ENCODE measurements at places on chromosomes 12 and 14.

DNA sequence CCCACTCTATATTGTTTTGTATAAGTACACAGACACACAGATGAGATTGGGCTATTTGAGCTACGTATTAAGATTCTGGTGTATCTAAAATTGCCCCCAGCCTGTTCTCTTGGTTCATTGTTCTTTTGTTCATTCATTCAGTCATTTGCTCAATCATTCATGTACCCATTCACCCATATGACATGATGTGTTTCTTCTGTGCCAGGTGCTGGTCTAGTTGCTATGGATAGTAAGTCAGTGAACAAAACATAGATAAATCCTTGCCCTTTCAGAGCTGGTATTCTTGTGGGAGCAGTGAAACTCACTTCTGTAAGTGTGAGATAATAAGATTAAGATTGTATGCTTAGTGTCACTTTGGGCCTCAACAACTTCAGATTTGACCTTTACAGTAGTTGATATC lies 191.3 kb downstream of the TMTC2 start:
- no peak for DNase-seq

DNA sequence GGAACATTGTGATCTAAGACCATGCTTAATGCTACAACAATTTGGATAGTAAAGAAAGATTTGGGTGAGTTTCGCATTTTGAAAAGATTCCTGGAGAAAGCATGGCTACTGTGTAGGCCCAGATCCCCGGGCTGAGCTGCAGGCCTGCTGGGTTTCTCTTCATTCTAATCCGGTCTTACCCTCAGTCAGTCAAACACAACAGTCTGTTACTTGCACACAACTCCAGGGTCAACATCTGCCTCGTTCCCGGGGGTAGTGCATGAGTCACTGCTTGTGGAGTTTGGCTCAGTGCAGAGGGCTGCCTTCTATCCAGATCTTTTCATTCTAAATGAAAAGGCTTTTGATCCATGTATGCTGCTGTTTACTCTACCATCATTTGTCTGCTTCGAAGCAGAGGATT lies 60.4 kb upstream of the SEL1L start:
- DNase-seq: no peak

GRCh38 chr12:46674800-46675199 lies 151.0 kb downstream of the SLC38A4 start:
- no peak for DNase-seq

GRCh38 chr12:71682466-71682865 lies 3.4 kb upstream of the TMEM19 start:
- DNase-seq: no peak

DNA sequence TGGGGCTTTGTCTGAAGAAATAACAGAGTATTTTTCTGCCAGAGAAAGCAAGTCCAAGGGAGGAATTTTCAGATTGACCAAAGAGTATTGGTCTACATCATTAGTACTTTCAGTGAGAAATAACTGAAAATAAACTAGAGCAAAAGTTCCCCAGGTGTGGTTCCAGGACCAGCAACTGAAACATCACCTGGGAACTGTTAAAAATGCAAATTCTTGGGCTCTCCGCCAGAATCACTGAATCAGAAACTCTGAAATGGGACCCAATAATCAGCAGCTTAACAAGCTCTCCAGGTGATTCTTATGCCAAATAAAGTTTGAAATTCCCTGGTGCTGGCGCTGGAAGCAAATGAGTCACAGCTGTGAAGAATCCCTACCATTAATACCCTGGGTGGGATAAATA lies 52.1 kb downstream of the EIF2S3B start:
- DNase-seq: no peak

GRCh38 chr14:102629011-102629444 lies 36.6 kb downstream of the RCOR1 start:
- DNase-seq: no peak

DNA sequence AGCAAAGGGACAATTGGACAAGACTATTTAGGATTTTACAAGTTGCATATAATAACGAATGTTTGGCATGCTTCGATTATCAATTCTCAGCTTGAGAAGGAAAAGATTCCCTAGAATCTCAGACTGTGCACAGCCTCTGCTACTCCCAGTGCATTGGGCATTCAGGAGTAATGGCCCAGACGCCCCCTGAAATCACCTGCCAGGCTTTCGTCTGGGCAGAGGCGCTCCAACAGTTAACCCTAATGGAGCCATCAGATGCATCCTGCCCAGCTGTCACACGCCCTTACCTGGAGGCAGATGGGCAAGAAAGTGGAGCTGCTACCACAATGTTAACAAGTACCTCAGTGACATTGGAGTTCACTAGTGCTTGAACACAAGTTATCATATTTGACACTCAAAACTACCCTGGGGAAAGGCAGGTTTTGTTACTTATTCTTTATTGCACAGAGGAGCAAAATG lies 927 bp upstream of the LRP6 start:
- DNase-seq: peak; percentile 8

- no peak for DNase-seq
These were observed 89.9 kb upstream of the RFX4 start for GRCh38 chr12:106492857-106493256.

DNA sequence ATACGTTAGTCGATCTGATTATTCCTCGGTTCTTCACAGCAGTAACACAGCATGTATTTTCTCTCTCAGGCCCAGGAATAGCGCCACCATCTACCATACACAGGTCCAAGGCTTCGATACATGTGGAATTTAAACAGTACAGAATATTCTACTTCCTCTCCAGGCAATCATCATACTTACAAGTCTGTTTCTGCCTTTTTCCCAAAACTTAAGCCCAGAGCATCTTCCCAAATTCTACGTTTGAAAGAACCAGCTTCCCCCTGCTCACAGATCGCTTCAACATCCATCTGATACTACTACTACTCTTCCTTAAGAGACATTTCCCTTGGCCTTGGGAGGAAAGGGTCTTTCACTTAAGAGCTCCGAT lies 626 bp downstream of the TXNDC16 start:
- DNase-seq: no peak

- no peak for DNase-seq
These were observed 20.8 kb upstream of the P2RX4 start for GRCh38 chr12:121189131-121189530.

GRCh38 chr12:40614923-40615322 lies 77.3 kb upstream of the CNTN1 start:
- no peak for DNase-seq

DNA sequence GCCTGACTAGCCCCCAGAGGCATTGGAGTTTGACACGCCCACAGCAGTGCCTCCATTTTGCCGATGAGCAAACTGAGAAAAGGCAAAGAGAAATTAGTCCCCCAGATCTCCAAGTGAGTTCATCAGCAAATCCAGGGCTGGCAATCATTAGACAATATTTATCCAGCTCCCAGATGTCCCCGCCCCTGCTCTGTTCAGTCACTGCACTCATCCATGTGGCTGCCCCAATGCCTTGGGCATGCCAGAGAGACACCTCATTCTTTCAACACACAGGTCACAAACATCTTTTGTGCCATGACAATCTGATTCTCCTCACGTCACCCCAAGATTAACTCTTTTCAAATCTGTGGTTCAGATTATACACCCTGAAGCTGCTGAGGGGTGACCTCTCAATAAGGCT lies 43.5 kb downstream of the DPF3 start:
- DNase-seq: no peak

- DNase-seq: no peak
These were observed 56.0 kb downstream of the CLMN start for GRCh38 chr14:95263527-95264231.

- DNase-seq: no peak
These were observed 32.1 kb upstream of the ARID2 start for GRCh38 chr12:45697371-45697770.

DNA sequence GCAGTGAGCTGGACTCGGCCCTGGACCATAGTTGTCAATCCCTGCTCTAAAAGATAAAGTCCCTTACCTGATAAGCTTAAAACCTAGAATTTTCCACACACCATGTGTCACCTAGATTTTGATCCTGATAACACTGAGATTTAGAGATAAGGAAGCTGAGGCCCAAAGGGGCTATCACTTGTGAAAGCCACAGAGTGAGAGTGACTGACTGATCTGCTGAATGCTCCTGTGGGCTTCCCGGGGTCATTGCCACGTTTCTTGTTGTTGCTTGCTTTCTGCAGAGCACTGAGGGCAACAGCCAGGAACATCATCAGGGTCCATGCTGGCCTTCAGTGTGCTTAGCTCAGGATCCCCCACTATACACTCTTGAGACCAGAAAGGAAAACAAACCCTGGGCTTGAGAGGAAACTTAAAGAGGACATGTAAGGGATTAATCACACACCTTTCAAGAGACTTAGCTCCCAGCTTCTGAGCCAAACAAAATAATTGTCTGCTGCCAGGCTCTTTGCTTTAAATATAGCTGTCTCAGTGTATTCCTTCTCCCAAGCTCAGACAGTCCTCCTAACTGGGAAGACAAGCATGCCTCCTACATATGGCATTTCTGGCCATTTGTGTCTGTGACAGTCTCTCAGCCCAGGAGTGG lies 82.6 kb upstream of the ARHGAP5 start:
- no peak for DNase-seq

GRCh38 chr14:68159701-68160633 lies 340.4 kb downstream of the RAD51B start:
- DNase-seq: no peak

- DNase-seq: no peak
These were observed 41.3 kb downstream of the NTF3 start for GRCh38 chr12:5473076-5473782.

DNA sequence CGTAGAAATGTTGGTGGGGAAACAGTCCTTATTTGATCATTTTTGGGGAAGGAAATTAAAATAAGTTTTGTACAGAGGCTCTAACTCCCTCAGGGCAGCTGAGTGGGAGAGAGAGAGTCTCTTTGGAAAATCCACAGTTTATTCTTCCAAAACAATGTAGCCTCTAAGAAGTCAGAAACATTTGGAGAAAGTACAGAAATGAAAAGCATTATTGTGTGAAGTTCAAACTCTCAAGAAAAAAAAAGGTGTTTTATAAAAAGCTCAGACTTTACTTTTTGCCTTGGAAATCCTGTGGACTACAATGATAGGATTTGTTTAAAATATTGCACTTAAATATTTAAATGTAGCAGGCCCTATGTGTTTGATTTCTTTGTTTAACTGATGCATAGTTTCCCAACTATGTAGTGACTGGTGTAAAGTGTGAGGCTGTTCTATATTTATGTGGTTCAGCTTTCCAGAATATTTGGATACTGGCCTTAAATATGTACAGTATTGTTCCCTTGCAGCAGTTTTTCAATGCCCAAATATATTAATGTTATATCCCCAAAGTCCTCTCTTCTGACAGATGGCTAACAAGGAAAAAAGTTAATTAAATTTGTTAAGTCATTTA lies 82.0 kb upstream of the OTOGL start:
- no peak for DNase-seq

GRCh38 chr12:31337952-31338351 lies 12.0 kb upstream of the SINHCAF start:
- no peak for DNase-seq

DNA sequence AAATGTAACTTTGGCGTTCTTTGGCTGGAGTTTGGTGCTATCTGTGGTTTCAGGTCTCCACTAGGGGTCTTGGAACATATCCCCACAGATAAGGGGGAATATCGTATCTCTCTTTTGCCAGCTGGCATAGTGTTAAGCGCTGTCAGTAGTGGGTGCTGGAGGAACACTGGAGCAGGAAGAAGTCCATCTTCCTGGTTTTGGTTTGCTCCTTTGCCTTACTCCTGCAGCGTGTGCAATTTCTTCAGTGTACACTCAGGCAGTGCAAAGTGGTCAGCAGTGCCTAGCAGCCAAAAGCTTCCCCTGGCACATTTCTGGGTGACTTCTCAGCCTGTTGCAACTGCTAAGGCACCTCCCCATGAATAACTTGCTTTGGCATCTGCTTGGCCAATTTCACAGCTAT lies 11.7 kb upstream of the RIPK3 start:
- DNase-seq: no peak

- no peak for DNase-seq
These were observed 322.4 kb downstream of the PDZRN4 start for GRCh38 chr12:41510470-41510869.

GRCh38 chr12:51186465-51187085 lies 13.6 kb upstream of the TFCP2 start:
- DNase-seq: no peak

DNA sequence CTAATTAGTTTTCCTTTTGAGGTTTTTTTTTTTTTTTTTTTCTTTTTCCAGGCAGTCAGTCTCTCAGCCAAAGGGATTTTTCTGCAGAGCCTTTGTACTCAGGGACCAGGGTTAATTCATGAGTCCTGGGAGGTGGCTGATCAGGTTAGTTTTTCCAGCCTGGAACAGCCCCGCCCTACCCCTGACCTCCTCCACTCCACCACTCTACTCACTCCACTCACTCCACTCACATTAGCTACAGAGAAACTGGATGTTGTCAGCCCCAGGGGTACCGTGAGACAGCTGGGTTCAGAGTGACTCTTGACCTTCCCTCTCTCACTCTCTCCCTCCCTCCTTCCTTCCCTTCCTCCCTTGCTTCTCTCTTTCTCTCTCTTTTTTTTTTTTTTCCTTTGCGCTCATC lies 161.0 kb downstream of the CRADD start:
- no peak for DNase-seq

DNA sequence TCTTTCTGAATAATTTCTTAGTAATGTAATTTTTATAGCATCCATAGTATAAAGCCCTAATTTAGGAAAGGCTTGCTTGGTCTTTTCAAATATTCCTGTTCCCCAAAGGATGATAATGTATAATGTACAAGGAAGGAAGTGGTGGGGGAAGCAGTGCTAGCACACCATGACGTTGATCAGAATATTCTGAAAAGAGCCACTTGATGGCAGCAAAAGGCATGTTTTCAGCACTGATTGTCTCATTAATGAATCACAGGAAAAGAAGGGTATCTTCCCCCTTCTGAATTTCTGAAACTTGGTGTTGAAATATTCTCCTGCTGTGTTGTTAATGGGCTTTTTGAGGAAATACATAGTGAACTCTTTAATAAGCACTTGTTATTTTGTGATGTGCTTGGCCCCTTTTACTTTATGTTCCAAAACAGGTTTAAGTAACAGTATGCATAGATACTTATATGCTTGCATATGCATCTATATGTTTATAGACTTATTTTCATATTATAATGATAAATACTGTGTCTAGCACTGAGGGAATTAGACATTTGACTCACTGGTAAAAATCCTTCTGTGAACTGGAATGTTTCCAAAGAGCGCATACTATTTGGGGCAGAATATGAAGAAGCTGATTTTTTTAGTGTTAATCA lies 122.0 kb downstream of the TMEM117 start:
- peak; percentile 36 for DNase-seq

GRCh38 chr14:49494836-49495235 lies 91.3 kb downstream of the RPS29 start:
- no peak for DNase-seq

DNA sequence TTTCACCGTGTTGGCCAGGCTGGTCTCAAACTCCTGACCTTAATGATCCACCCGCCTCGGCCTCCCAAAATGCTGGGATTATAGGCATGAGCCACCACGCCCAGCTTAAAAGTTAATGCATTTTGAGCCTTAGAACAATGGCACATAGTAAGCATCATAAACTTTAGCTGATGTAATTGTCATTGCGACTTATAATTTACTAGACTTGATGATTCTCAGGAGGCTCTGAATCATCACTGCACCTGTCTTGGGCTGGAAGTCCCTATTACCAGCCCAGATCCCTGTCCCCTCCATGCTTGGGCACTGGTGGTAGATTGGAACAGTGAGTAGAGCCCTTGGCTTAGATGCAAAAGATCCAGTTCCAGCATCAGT lies 26.1 kb downstream of the KMT5A start:
- no peak for DNase-seq

All from activated CD4-positive, alpha-beta T cell treated with anti-CD3 and anti-CD28 coated beads, Interleukin-2, amount 10 ng/mL, durations not matched to agents 7 days and 5 days (primary cell).